Fibroblast of skin of scalp (primary cell): ENCODE measurements at places on chromosomes 5 and 9.

- DNase-seq, result peak; percentile 37
Measured at GRCh38 chr9:124180557-124180956, 77.2 kb upstream of the NEK6 start.

DNA sequence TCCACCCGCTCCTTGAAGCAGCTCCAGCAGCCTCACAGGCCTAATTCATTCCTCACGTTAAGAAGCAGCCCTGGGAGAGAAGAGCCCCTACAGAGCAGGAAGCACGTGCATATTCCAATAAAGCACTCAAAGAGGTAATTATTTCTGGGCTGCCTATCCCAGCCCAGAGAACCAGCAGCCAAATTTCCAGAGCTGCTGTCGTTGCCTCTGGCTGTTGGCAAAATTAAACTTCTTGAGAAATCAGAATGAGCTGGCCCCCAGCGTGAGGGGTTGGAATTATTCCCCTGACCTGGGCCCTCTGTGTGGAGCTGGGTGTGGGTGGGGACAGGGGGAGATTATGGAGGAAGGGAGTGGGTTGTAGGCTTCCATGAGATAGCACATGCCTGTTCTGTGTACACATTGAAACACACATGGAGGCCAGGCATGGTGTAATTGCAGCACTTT lies 86.8 kb upstream of the HSPA9 start:
- no peak for DNase-seq

DNA sequence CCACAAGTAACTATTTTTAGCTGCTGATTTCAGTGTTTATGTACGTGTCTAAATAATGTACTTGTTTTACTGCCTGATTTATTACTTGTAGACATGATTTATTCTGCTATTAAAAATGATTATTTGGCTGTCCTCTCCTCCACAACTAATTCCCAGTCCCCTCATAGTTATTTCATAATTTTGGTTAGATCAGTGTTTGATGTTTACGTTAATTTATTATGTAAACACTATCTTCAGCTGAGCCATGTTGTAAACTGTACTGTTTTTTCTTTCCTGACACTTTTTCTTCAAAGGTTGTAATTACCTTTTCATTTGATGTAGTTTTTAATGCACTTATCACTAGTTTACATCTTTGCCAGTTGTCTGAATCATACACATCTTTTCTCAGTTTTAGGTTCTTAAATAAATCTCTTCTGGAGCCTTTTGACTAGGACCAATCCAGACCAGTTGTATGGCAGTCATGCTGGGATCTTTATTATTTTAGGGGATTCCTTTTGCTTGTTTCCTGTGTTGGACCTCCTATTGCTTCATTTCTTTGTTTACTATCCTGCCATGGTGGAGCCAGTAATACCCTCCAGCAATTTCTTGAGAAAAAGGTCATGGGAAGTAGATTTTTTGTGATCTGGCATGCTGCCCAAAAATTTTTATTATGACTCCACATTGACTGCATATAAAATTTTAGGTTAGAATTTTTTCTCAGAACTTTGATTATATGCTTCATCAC lies 16.1 kb downstream of the AP3S1 start:
- peak; percentile 89 for DNase-seq

DNA sequence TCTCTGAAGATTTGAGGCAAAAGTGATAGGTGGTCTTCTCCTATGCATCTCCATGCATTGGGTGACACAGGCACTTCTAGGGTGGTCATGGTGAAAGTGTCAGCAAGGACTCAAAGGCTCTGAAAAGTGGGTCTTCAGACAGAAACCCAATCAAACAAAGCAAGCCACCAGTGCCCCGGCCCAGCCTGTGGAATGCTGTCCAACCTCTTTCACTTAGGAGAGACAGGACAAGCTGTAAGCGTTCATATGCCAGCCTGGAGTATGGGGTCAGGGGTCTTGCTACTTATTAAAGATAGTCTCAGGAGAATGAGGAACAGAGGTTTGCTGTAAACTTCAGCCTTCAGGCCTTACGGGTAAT lies 324.5 kb downstream of the GADD45G start:
- DNase-seq, result no peak

- DNase-seq, result no peak
Measured at GRCh38 chr9:10806868-10807267, 194.1 kb upstream of the PTPRD start.

DNA sequence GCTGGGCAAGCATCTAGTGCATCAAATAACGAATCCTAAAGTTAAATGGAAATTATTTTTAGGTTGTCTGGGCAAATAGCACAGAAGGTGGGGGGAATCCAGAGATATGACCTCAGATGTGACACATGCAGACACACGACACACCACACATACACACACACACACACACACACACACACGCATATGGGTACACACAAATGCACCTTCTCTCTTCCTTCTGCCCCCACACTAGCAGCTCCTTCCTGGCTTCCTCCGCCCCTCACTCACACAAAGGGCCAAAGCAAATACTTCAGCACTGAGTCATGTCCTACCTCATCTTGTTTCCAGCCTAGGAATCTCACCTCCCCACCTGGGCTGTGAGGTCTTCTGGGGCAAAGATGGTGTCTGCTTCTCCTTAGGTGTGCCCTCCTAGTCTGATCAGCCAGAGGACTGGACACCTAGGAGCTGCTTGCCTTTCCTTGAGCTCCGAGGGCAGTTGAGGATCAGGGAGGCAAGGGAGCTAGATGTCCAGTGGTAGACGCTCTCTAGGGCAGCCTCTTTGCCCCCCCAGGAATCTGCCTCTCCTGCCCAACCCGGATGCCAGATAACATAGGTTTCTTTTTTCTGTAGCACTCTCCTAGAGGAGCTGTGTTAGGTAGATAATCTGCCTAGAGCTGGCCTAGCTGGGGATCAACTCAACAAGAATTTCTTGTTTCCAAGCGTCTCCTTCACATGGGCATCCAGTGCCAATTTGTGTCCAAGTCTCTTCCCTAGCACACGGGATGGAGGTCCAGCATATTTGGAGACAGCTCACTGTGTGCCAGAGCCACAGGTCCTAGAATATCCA lies 14.3 kb upstream of the JADE2 start:
- no peak for DNase-seq

GRCh38 chr9:4297151-4297785 lies 2.6 kb downstream of the GLIS3 start:
- DNase-seq, result peak; percentile 92

DNA sequence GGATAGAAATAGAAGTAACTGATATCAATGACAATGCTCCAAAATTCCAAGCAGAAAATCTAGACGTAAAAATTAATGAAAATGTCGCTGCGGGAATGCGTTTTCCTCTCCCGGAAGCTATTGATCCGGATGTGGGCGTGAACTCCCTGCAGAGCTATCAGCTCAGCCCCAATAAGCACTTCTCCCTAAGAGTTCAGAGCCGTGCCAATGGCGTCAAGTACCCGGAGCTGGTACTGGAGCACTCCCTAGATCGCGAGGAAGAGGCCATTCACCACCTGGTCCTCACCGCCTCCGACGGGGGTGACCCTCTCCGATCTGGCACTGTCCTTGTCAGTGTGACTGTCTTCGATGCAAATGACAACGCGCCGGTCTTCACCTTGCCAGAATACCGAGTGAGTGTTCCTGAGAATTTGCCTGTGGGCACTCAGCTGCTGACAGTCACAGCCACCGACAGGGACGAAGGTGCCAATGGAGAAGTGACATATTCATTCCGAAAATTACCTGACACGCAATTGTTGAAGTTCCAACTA lies 818 bp downstream of the PCDHGA10 start:
- no peak for DNase-seq

DNA sequence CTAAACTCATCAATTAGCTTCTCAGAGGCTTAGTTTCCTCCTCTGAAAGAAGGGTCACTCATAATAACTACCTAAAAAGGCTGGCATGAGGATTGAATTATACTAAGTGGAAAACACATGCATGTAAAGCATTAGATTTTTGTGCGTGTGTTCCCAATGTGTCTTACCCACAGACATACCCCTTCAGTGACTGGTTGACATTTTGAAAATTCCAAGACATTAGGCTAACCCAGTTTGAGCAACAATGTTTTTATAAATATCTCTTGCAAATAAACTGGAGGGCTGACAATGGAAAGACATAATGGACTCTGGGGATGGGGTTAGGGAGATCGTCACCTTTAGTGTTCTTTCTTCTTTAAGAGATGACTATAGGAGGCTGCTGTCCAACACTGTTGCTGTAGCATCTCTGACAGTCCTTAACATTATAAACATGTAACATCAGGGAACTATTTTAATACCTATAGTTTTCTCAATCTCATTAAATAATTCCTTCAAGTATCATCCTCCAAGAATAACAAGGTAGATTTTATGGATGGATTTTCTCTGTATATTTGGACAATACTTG lies 24.3 kb downstream of the HMHB1 start:
- DNase-seq, result peak; percentile 91

GRCh38 chr5:66174338-66174737 lies 30.2 kb downstream of the SREK1 start:
- peak; percentile 13 for DNase-seq

DNA sequence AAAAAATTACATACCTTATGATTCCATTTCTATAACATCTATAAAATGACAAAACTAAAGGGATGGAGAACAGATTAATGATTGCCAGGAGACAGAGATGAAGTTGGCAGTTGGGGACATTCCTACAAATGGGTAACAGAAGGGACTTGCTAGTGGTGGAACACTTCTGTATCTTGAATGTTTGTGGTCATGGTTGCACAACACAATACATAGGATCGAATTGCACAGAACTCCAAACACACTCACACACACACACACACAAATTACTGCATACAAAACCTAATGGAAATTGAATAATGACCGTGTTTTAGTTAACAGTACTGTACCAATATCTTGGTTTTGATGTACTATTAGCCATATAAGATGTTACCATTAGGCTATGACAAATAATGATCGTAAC lies 330.7 kb upstream of the POU5F2 start:
- peak; percentile 22 for DNase-seq

- no peak for DNase-seq
Measured at GRCh38 chr9:90611568-90611967, 31.1 kb downstream of the DIRAS2 start.

- DNase-seq, result peak; percentile 54
Measured at GRCh38 chr5:114184006-114184405, 177.9 kb upstream of the KCNN2 start.

- no peak for DNase-seq
Measured at GRCh38 chr5:95554331-95554646, 488 bp downstream of the SKIC3 start.

- peak; percentile 15 for DNase-seq
Measured at GRCh38 chr9:111108946-111109345, 70.7 kb upstream of the LPAR1 start.

DNA sequence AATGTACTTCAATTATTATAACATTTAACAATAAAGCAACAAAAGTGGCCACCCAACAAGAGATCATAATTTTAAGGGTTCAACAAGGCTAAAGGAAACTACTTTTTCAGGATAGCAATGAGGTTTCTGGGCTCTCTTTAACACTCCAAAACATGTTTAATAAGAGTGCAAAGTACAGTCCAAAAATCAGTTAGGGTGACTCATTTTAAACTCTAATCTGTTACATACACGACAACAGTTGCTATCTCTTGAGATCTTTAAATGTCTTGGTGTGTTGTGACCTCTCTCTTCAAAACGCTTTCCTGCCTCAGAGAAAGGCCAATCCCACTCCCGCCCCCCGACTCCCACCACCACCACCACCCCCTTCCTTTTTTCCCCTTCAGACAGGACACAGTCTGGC lies 11.5 kb downstream of the NFIB start:
- DNase-seq, result no peak

DNA sequence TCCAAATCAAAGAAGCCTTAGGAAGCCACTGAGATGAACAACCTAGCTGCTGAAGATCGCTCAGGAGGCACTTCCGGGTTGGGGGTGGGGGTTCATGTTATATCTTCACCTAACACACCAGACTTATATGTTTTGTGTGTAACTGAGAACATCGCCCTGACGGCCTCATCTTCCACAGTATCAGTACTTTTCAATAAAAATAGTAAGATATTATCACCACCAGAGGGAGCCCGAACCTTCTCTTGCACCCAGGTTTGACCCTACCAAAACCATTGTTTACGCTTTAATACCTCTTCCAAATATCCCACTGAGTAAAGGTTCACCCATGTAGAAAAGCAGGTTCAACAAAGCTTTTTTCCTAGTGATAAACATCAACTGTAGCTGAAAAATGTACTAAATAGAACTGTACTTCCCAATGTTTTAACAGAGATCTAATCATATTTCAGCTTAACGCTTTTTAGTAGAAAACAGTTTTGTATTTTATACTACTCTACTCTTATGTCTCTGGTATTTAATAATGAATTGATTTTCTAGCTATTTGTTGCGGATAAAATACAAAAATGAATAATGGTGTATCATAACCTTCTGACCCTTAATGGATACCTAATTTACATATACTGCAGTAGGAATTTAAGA lies 244.0 kb downstream of the EPB41L4A start:
- peak; percentile 59 for DNase-seq

GRCh38 chr5:135391869-135392255 lies 7.2 kb downstream of the MACROH2A1 start:
- DNase-seq, result peak; percentile 38

DNA sequence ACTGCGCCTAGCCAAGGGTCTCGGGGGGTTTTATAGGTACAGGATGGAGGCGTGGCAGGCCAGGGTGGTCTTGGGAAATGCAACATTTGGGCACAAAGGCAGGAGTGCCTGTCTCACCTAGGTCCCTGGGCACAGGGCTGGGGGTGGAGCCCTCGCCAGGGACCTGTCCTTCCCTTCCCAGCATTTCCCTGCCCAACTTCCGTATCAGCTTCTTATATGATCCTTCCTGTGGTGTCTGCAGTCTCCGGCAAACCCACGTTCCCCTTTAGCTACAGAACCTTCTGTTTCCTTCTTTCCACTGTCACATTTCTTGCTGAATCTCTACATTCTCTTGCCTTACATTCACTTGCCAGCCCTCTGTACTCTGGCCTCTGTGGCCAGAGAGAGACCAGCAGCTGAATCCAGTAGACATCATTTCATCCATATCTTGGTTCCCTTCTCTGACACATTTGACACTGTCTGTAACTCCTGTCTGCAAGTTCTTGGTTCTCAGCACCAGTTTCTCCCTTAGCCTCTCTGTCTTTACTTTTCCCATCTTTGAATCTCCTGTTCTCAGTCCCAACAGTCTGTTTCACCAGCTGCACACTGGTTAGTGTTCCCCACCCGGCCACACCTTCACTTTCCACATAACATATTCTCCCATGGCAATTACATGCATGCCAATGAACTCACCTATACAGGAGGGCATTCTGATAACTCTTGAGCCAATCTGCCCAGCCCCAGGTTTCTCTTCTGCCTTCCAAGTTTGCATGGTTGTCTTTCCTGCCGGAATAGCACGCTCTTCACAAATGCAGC lies 134.7 kb upstream of the ZNF608 start:
- DNase-seq, result no peak
